ENCODE measurements at places on chromosomes 7 and 10.

GRCh38 chr7:112206991-112207592, 597 bp downstream of the ZNF277 start:
- no peak for DNase-seq

GRCh38 chr10:30062090-30062489, 2.7 kb upstream of the JCAD start:
- no peak for DNase-seq

DNA sequence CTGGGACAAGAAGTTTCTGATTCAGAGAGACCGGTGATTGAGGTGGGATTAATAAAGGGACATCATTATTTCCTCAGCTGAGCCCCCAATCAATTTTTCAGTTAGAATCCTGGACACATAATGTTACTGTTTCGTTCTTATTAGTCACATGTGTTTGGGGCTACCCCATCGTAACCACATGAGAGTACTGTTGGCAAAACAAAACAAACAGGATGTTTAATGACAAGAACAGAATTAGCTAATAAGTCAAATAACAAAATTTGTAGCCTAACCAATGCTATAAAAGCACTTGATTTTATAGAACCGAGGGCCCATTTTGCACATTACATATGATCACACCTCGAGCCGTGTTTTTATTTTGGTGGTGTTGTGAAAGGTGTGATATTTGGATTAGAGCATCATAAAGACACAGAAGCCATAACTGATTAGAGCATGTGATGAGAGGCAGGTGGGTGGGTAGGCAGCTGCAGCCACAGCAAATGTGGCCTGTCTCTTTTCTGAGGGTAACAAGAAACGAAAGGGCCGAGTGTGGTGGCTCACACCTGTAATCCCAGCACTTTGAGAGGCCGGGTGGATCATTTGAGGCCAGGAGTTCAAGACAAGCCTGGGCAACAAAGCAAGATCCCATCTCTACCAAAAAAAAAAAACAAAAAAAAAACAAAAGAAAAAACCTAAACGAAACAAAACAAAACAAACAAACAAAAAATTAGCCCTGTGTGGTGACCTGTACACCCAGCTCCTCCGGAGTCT, 1.8 kb upstream of the VWC2 start:
- DNase-seq: no peak

DNA sequence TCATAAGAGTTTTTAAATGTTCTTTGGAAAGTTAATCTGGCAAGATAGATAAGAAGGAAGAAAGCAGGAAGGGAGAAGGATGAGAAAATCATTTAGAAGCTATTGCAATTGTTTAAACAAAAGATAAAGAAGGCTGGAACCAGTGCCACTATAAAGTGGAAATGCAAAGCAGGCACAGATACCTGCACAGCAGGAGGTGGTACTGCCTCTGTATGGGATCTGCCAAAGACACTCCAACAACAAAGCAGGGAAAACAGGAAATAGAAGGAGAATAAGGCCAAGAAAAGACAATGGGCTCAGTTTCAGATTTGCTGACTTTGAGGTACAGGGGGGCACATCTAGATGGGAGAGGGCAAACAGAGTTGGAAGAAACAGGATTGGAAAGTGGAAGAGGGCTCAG, 138.6 kb downstream of the PPP1R17 start:
- no peak for DNase-seq

DNA sequence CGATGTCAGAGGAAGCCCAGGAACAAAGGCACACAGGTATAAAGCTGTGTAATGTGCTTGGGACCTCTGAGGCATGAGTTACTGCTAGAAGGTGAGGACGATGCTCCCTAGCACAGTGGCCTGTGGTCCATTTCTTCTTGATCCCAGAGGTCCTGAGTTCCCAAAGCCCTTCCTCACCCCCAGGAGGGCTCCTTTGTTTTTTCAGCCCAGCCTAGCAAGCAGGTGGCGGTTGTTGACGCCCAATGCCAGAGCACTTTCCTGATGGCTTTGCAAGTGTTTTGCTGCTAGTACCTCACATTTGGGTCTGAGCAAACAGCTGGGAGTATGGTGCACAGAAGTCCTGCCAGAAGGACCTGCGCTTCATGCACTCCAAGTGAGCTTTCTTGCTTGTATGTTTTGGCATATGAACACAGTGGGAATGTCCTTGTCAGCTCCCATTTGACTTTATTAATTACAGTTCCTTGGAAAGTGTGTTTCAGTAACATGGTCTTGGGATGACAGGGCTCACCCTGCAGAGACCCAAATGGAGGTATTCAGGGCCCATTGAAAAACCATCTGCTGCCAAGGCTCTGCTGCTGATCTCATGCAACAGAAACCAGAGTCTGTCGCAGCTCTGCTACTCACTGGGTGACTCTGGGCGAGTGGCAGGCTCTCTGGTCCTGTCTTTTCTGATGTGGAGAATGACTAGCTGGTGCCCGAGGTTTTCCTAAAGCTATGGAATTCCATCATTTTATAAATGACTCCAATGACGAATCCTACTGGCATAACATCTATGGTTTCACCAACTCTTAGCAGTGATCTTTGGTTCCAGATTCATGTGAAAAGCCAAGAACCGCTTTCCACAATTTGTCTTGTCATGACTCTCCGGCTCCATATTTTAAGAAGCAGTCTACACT, 134.9 kb downstream of the ARID5B start:
- DNase-seq: no peak

- DNase-seq: no peak
Measured at GRCh38 chr10:106242301-106242700, 922.2 kb downstream of the SORCS1 start.

- no peak for DNase-seq
Measured at GRCh38 chr10:47238331-47239095, 61.5 kb upstream of the GDF10 start.

DNA sequence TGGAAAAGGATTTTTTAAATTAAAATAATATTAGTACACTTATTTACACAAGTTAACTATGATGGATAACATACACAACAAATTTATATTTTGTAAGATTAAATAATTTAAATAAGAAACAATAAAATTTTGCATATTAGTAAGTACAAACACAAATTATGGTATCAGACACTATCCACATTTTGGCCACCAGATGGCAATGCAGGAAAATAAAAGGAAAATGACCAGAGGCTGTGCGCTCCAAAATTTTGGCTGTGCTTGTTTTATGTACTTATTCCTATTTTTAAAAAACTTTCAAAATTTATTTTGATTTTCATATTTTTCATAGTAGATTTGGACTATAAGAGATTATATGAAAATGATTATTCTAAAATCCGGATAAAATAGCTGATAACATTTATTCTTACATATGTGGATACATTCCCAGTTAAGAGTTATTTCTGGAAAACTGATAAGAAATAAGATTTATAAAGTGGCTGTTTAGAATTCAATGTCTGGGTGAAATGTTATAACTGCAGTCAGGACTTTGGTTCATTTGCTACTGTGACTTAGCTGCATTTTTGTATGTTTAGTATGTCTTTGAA, 274.7 kb upstream of the HGF start:
- no peak for DNase-seq

- no peak for DNase-seq
Measured at GRCh38 chr7:1566687-1567048, 3.2 kb downstream of the PSMG3 start.

GRCh38 chr7:146096994-146097393, 19.6 kb upstream of the CNTNAP2 start:
- no peak for DNase-seq

DNA sequence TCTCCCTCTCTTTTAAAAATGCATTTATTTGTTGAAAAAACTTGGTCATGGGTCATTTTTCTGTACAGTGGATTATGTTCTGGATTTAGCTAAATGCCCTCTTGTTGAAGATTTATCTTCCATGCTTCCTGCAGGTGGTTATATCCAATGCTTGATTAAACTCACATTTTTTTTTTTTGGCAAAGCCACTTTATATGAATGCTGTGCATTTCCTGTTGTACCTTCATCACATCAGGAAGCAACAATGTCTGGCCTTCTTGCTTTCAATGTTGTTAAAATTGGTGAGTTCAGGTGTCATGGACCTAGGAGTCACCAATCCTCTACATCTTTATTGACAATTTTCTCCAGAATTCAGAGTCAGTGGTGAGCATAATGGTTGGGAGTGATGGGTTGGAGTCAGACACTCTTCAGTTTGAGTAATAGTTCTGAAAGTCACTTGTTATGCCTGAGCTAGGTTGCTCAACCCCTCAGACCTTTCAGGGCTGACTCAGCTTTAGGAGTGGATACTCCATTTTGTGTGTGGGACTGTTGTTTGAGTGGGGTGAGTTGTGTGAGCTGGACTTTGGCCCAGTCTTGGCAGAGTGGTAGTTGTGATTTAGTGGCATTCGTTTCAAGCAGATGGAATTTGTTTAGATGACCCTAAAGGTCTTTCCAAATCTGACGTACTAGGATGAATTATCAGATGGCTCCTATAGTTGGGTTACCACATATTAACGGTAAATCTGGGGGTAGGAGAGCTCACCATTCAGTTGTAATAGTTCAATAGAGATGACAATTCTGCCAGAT, 213.5 kb upstream of the ZNF32 start:
- DNase-seq: no peak

DNA sequence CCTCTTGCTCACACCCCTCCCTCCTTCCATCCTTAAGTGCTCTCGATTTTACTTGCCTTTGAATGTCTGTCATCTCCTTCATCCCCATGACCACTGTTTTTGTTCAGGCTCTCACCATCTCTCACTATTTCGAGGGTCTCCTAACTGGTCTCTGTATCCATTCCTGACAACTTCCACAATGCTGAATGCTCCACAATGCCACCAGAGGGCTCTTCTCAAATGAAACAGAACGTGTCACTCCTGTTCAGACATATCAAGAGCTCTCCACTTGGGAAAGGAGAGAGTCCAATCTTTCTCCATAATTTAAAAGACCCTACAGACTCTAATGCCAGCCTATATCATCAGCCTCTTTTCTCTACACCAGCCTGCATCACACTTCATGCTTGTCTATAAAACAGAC, 9.0 kb upstream of the SLC13A1 start:
- DNase-seq: no peak

GRCh38 chr10:116637830-116638229, 17.1 kb downstream of the PNLIPRP2 start:
- no peak for DNase-seq

- DNase-seq: no peak
Measured at GRCh38 chr10:103021900-103022293, 103.8 kb downstream of the CNNM2 start.

DNA sequence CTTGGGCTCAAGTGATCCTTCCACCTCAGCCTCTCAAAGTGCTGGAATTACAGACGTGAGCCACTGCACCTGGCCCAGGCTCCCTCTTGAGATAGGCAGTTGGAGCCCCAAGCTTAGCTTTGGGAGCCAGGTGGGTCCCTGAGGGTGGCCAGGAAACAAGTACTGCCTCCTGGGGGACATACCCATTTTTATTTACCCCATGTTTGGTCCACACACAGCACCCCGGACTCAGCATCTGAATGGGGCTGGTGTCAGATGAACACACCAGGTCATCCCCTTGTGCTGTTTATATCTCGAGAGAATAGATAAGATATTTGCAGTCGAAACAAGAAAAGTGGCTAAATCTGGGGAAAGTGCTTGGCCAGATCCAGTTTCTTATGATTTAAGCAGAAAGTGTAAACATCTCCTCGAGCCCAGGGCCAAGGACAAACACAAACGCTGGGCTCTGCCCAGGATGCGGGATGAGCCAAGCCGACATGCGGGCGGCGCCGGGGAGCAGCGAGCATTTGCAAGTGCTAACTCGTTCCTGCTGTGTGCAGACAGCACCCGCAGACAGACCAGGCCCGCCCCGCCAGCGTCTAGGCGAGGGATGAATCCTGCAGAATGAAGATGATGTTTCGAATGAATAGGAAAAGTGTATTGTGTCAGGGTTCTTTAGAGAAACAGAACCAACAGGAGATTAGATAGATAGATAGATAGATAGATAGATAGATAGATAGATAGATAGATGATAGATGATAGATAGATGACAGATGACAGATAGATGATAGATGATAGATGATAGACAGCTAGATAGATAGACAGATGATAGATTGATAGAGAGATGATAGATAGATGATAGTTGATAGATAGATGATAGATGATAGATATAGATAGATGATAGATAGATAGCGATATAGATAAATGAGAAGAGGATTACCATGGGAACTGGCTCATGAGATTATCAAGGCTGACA, 44.4 kb upstream of the OCM2 start:
- DNase-seq: no peak
